ENCODE measurements at places on chromosomes 11 and 22.

GRCh38 chr22:38832005-38832978, 11.5 kb downstream of the NPTXR start:
- no peak for DNase-seq

DNA sequence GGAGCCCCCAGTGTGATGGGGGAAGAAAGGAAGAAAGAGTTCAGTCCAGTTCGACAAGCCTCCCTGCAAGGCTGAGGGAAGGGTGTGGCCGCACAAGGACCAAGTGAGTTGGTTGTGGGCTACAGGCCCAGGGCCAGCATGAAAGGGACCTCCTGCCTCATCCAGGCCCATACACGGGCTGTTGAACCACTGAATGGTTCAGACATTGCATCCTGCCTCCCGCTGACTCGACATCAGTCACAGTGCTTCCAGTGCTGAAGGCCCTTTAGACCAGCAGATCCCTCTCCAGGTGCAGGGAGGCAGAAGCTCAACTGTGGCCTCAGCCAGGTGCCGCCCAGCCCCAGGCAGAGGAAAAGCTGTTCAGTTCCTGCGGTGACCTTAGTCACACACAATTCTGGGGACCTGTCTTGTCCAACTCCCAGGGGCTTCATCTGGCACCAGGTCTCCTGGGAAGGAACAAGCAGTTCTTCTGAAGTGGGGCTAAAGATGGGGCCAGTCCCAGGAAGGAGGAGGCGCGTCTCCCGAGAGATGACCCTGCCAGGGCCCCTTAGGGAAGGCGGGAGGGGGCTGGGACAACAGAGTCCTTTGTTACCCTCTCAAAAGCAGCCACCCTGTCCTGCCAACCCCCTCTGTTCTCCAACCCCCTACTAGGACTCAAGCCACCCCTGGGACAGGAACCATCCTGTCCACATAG, 6.6 kb downstream of the ARRB1 start:
- peak; percentile 53 for DNase-seq

DNA sequence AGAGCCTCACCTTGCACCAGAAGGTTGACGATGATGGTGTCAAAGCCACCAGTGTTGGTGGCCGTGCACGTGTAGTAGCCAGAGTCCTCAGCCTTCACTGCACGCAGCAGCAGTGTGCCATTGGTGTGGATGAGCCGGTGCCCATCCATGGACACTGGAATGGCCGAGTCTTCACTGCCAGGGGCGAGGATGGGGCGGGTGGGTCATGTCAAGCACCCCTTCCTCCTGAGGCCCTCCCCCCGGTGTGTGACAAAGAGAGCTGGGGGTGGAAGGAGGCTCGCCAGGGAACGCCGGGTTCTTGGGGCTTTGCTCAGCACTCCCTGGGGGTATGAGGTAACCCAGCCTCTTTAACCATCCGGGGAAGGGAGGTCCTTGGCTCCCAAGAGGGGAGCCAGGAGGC, 111.6 kb downstream of the CEP164 start:
- DNase-seq = no peak

- no peak for DNase-seq
Measured at GRCh38 chr11:46664612-46665011, 35.8 kb downstream of the ARHGAP1 start.

DNA sequence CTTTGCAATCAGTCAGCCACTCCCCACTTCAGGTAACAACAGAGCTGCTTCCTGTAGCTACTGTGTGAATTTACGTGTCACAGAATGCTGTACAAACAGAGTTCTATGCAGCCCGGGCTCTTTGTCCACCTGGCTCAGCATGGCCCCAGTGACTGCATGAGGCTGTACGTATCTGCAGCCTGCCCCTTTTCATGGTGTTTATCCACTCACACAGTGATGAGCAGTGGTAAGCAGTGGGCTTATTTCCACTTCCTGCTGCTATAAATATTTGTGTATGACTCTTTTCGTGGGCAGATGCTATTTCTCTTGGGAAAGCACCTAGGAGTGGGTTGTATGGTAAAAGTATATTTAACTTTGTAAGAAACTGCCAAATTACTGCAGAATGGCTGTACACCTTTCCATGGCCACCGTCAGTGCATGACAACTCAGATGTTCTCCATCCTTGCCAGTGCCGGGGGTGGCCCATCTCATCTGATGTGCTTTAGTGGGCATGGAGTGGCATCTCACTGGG, 43.3 kb downstream of the MYEOV start:
- peak; percentile 10 for DNase-seq

DNA sequence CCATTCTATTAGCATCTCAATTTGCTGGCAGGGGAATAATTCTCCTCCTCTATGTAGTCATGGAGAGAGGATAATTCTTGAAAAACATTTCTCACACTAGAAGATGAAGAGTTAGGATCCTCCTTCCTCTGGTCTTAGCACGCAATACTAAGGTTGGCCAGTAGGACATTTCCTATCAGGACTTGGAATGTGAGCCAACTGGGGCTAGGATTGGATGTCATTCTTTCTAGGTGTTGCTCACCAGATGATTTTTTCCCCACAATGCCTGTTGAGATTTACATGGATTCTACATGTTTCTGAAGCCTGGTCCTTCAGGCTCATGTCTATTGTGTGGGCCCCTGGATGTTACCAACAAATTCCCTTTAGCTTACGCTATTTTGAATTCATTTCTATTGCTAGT, 28.0 kb downstream of the SLN start:
- DNase-seq = no peak
